Ovary (tissue), 10 donors: ENCODE measurements at places on chromosomes 6 and 20. TPM values are rescaled to one million over a fixed set of nuclear protein-coding genes. Genes with fewer than 3 reads are reported as not detected.

- H3K4me1 ChIP-seq = no peaks in the 10 kb centered on the region
- no peaks in the 10 kb centered on the region for H3K27me3 ChIP-seq
- H3K36me3 ChIP-seq = no peaks in the 10 kb centered on the region
These were observed 979.8 kb upstream of the GJE1 start for GRCh38 chr6:141152951-141153350.

DNA sequence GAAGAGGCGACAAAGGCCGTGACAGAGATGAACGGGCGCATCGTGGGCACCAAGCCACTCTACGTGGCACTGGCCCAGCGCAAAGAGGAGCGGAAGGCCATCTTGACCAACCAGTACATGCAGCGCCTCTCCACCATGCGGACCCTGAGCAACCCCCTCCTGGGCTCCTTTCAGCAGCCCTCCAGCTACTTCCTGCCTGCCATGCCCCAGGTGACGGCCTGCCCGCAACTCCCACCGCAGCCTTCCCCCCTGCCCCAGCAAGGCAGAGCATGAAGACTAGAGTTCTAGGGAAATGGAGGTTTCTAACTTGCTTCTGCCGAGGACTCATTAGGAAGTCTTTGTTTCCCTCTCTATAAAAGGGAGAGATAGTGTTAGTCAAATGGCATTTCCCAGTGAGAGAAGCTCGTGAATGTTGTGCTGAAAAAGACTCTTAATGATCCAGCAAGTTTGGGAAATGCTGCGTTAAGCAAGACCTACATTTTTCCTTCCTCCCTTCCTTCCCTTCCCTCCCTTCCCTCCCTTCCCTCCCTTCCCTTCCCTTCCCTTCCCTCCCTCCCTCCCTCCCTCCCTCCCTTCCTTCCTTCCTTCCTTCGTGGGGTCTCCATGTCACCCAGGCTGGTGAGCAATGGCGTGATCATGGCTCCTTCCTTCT lies 20.8 kb downstream of the PABPC1L start:
- H3K27me3 ChIP-seq = no peaks in the 10 kb centered on the region
- H3K4me3 ChIP-seq = no peak overlapping the region
- no peaks in the 10 kb centered on the region for H3K36me3 ChIP-seq

GRCh38 chr6:41321183-41321582 lies 14.2 kb upstream of the NCR2 start:
- no peak overlapping the region for H3K27ac ChIP-seq
- H3K4me1 ChIP-seq = peaks cover 3% of the 10 kb centered on the region
- no peaks in the 10 kb centered on the region for H3K27me3 ChIP-seq
- DNase-seq = no peak

GRCh38 chr20:8851446-8851845 lies 217.4 kb upstream of the PLCB4 start:
- H3K36me3 ChIP-seq = no peaks in the 10 kb centered on the region
- peaks cover 4% of the 10 kb centered on the region for H3K4me1 ChIP-seq
- no peak for DNase-seq

DNA sequence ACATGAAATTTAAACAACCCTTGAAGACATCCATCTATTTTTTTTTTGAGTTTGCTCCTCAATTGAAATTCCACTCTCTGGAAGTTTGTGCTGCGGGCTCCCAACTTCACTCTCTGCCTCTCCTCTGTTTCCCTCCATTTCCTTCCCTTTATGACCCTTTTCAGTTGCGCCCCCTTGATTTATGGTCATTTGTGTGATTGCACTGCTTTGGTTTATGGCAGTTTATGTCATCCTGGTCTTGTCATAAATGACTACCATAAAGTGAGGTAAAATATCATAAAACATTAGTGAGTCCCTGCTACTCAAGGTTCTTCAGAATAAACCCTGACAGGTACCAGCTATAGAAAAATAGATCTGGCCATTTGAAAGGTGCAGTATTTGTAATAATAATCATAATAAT lies 348.3 kb upstream of the ZFP64 start:
- DNase-seq = no peak
- no peak overlapping the region for H3K4me3 ChIP-seq

DNA sequence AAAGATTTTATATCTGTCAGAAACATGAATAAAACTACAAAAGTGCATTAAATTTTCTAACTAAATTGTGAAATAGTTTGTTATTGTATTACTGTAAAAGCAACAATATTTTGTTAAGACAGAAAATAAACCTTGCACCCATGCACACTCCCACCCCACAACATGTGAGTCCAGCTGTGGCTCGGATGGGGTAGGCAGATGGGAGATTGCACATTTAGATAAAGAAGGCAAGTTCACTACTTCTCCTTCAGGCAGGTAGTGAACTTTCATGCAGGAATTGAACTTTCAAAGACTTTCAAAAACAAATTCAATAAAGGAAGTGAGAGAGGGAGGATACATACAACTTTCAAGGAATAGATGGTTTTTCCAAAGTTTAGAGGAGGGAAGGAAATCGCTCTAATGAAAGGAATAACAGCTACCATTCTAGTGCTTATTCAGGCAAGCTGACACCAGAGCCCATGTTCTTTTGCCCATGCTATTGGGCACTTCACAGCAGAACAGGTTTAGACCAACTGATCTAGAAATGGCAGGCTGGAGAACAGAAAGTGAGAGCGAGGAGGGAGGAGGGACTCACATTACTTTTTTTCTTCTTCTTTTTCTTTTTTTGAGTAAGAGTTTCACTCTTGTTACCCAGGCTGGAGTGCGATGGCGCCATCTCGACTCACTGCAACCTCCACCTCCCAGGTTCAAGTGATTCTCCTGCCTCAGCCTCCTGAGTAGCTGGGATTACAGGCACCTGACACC lies 28.5 kb downstream of the SF3B5 start:
- no peaks in the 10 kb centered on the region for H3K36me3 ChIP-seq
- peaks cover 4% of the 10 kb centered on the region for H3K4me1 ChIP-seq
- H3K27me3 ChIP-seq = no peaks in the 10 kb centered on the region
- H3K4me3 ChIP-seq = no peak overlapping the region
- H3K27ac ChIP-seq = no peak overlapping the region

- H3K27ac ChIP-seq = no peak overlapping the region
- no peaks in the 10 kb centered on the region for H3K36me3 ChIP-seq
- no peaks in the 10 kb centered on the region for H3K27me3 ChIP-seq
- peaks cover 8% of the 10 kb centered on the region for H3K4me1 ChIP-seq
- peak overlapping the region; percentile 45 for H3K4me3 ChIP-seq
These were observed 1.5 kb upstream of the CPNE5 start for GRCh38 chr6:36840432-36841403.

DNA sequence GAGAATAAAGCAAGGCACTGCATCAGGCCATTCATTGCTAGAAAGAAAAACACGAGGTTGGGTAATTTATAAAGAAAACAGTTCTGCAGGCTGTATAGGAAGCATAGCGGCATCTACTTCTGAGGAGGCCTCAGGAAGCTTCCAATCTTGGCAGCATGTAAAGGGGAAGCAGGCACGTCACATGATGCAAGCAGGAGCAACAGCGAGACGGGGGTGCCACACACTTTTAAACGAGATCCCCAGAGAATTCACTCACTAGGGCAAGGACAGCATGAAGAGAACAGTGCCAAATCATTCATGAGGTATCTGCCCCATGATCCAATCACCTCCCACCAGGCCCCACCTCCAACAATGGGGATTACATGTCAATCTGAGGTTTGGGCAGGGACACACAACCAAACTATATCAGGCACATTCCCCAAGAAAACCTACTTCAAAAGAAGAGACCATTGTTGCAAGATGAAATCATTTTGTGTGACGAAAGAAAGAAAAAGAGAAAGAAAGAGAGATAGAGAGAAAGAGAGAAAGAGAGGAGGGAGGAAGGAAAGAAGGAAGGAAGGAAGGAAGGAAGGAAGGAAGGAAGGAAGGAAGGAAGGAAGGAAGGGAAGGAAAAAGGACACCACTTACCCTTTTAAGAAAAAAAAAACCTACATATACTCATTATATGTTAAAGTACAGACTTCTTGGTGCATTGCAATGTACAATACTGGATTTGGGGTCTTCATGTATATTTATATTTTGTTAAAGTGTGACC lies 95.9 kb upstream of the PLEKHG1 start:
- no peak for DNase-seq
- H3K27me3 ChIP-seq = no peaks in the 10 kb centered on the region
- no peak overlapping the region for H3K27ac ChIP-seq
- H3K4me3 ChIP-seq = no peak overlapping the region
- H3K4me1 ChIP-seq = no peaks in the 10 kb centered on the region

DNA sequence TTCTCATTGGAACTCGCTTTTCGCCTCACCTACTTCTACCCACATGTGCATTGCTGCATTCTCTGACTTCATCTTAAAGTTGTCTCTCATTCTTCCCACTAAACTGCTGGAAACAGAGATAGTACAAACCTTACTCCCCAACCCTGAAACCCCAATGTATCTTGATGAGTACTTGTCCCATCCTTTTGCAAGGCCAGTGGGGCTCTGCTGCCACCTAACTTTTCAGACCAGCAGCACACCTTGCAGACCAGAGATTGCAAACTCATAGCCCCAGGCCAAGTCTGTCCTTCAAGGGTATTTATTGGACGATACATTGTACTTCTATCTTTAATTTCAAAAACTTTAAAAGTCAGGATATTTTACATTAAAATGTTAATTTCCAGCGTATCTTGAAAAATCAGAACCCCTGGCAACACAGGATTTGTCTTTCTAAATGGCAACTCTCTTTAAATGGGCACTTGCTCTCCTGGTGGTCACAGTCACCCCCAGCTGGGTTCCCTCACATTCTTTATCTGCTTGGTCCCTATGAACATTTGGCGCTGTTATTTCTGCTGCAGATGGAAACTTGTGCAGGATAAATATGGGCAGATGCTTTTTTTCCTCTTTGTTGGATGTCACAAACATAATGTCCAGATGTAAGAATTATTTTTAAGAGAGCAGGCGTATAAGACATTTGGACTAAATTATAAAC lies 83.9 kb downstream of the SOD2 start:
- H3K4me1 ChIP-seq = no peaks in the 10 kb centered on the region
- no peak overlapping the region for H3K4me3 ChIP-seq
- no peaks in the 10 kb centered on the region for H3K36me3 ChIP-seq
- no peak for DNase-seq
- no peaks in the 10 kb centered on the region for H3K27me3 ChIP-seq
- no peak overlapping the region for H3K27ac ChIP-seq

- no peaks in the 10 kb centered on the region for H3K27me3 ChIP-seq
- peaks cover 4% of the 10 kb centered on the region for H3K4me1 ChIP-seq
- H3K27ac ChIP-seq = no peak overlapping the region
- H3K36me3 ChIP-seq = no peaks in the 10 kb centered on the region
These were observed 42.7 kb downstream of the MAFB start for GRCh38 chr20:40646361-40646760.

DNA sequence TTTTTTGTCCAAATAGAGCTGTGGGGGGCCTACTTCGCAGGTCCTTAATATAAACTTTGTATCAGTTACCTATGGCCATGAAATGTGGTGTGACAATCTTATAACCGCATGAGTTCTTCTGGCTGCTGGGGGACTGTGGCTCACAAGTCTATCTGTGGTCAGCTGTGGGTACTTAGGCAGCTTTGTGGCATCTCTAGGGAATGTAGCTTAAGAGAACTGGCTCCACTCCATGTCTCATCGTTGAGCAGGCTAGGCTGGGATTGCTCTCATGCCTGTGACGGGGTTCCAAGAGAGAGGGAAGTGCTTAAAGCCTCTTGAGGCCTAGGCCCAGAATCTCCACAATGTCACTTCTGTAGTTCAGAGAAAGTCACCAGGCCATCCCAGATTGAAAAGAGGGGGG lies 140.5 kb downstream of the BTBD3 start:
- no peak for DNase-seq
- H3K4me3 ChIP-seq = no peak overlapping the region
- H3K4me1 ChIP-seq = no peaks in the 10 kb centered on the region
- no peak overlapping the region for H3K27ac ChIP-seq
- no peaks in the 10 kb centered on the region for H3K36me3 ChIP-seq

GRCh38 chr6:158672726-158673125 lies 22.9 kb downstream of the SYTL3 start:
- no peak overlapping the region for H3K27ac ChIP-seq
- no peak overlapping the region for H3K4me3 ChIP-seq

DNA sequence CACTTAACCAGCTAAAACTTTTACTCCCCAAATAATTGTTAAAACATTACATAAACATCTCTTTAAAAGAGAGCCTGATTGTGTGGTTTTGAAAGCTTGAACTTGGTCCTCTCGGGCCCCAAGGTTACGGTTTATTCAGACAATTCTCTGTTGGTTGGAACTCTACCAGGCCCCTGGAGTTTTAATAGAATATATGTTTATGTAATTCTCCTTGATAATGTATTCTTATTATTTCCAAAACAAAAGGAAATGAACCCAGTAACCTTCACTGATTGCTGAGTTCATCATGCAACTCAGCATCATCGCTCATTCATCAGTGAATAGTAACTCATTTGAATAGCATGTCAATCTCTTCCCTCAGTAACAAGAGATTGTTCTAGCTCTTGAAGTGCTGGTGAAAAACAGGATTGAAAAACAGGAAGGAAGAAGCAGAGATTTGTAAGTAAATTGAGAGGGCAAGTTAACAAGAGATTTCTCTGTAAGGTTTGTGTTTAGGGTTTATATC lies 464.5 kb upstream of the MARCKS start:
- H3K27me3 ChIP-seq = no peaks in the 10 kb centered on the region
- no peak overlapping the region for H3K27ac ChIP-seq
- H3K4me1 ChIP-seq = no peaks in the 10 kb centered on the region
- H3K4me3 ChIP-seq = no peak overlapping the region
- no peaks in the 10 kb centered on the region for H3K36me3 ChIP-seq

DNA sequence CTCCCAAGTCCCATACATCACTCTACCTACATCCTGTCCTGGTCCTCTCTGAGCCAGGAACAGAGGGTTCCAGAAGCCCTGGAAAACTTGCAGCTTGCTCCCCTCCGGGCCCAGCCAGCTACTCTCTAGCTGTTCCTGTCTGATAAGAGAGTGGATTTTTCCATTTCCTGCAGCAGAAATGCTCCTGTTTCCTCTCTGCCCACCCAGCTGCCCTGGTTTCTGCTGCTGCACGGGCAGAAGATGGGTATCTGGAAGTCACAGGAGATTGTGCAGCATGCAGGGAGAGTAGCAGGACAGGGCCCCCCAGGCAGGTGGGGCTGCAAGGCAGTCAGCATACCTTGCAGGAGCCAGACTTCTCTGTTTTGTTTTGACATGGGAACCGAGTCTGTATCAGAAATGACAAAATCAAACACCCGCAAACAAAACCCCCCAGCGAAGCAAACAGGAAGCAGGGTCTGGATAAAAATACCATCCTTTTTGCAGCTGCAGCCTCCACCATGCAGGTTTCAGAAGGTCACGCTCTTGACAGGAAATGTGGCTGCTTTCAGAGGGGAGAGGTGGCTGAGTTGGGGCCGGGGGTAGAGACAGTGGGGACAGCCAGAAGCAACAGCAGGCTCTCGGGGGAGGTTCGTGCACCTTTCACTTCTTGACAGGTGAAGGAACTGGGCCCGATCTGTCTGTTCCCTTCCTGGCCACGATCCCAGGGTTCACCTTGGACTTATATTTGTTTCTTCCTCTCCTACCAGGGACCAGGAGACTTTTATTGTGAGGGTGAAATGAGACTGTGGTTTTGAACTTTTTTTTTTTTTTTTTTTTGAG lies 50.8 kb upstream of the FAM83D start:
- no peak overlapping the region for H3K4me3 ChIP-seq
- no peaks in the 10 kb centered on the region for H3K36me3 ChIP-seq

GRCh38 chr20:32484225-32484957 lies 100.7 kb downstream of the NOL4L start:
- peak overlapping the region; percentile 92 for H3K4me3 ChIP-seq
- H3K36me3 ChIP-seq = no peaks in the 10 kb centered on the region

The MAS1 gene
- 0.10 TPM for total RNA-seq

The TMEM74B gene
- total RNA-seq = not detected

The LINC00237 gene
- total RNA-seq = not detected

The CST5 gene
- not detected for total RNA-seq

The KCNQ2 gene
- total RNA-seq = not detected

The MCUR1 gene
- 5.1 TPM for total RNA-seq

The GPR63 gene
- 1.6 TPM for total RNA-seq

The PRDM13 gene
- not detected for total RNA-seq

The PI3 gene
- total RNA-seq = 0.92 TPM

The DEFB132 gene
- not detected for total RNA-seq

The FAM83D gene
- total RNA-seq = 0.80 TPM

The KIAA0408 gene
- 4.7 TPM for total RNA-seq

The CITED2 gene
- 253 TPM for total RNA-seq

The HAO1 gene
- not detected for total RNA-seq
